ENCODE measurements at places on chromosomes 6 and 20.
A peak's percentile ranks its signal among the peaks of the same experiment; 100 is the strongest.

DNA sequence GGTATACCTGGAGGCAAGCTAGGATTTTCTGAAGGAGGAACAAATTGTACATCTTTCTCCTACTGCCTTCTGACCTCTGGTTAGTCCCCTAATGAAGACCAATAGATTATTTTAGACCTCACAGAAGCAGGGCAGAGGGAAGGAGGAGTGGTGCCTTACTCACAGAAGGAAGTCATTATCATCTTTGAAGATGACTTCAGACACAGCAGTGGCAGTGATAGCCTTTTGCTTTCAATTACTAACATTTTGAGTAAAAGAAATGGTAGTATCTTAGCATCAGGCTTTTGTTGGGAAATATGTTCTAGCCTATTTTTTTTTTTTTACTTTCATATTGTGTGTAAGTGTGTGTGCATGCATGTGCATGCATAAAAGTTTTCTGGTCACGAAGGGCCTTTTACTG, 164.2 kb upstream of the PLN start:
- no peak for DNase-seq

DNA sequence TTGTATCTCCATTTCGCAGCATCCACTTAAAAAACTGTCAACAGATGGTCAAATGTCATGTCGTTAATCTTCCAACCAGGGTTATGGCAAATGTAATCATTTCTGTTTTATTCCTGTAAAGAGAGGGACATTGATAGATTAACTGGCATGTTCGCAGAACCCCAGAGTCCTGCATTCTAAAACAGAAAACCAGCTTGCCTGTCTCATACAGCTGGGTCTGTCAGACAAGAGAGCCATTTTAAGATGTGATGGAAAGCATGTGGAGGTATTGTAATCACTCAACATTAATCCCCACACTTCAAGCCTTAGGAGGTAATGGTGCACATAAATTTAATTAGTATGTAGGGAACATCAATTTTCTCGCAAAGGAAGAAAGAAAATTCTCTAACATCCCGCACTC, 4.4 kb downstream of the SMLR1 start:
- DNase-seq, result no peak

DNA sequence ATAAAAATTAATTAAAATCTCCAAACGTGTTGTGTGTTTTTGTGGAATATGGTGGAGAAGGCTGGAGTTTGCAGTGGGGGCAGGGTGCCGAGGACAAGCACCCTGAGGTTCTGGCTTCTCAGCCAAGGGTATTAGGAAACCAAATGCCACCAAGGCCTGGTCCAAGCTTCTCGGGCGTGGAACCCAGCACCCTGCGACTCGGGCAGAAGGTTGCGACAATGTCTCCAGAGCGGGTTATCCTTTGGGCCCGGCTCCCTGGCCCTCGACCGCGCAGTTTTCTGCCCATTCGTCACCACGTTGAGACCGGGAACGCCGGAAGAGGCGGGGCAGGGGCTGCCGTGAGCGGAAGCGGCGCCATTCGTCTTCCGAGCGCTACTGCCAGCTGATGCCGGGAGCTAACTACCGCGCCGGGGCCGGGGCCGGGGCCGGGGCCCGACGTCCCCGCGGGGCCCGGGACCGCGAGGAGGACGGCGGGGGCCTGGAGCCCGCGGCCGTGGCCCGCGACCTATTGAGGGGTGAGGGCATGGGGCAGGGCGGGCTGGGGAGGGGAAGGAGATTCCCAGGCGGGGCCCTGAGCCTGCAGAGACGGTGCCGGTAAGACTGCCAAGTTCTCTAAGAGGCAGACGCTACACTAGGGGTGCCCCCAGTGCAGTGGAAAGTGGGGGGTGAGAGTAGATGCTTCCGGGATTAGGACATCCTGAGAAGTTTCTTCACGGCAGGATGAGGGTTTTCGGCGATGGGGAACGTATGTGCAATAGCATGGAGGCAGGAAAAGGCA, at the start of gene RRP36:
Gene RRP36, plus strand, starts transcription at position 354 of the 778 bp plus-strand sequence. Its CDS starts 32 bp downstream, at position 386.
- peak; percentile 70 for DNase-seq

DNA sequence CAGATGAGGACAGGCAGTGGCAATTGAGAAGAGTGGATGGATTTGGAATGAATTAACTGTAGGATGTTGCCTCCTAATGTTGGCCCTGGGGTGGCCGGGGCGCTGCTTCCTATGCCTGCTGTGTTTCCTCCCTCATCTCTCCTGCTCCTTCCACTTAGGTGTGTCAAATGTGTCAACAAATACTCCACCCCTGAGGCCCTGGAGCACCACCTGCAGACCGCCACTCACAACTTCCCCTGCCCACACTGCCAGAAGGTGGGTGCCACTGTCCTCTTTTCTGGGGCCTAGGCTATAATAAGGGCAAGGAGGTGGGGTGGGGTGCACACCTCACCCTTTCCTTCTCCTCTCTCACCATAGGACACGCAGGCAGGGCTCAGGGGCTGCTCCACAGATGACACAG, 30.0 kb upstream of the CHMP4B start:
- no peak for DNase-seq

GRCh38 chr6:142914369-142914768, 30.6 kb downstream of the HIVEP2 start:
- no peak for DNase-seq

DNA sequence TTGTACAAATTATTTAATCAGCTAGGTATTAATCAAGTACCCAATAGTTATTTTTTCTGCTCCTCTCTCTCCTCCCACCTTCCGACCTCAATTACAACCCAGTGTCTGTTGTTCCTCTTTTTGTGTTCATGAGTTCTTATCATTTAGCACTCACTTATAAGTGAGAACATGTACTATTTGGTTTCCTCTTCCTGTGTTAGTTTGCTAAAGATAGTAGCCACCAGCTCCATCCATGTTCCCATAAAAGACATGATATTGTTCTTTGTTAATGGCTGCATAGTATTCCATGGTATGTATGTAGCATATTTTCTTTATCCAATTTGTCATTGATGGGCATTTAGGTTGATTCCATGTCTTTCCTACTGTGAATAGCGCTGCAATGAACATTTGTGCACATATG, 652.8 kb upstream of the CITED2 start:
- no peak for DNase-seq

- peak; percentile 47 for DNase-seq
Observed at GRCh38 chr6:32153564-32154513, at the start of gene PPT2. TSS of gene PPT2 (plus strand) at chr6:32154141. CDS start at chr6:32154595, 454 bp downstream.

DNA sequence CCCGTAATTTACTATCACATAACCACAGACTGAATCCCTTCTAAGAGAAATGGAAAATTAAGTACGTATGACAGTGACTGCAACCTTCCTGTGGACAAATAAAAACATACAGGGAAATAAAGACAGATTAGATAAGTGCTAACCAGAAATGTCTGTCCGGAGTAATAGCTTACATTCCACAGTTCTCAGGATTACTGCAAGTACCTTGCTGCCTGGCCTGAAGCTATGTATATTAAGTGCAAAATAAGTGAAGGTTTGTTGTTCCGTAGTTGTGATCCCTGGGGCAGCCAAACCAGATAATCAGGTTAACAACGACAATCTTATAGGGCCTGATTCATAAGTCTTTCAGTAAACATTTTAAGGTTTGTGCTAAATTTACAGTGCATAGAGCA, 2.8 kb downstream of the NEDD9 start:
- DNase-seq, result no peak

DNA sequence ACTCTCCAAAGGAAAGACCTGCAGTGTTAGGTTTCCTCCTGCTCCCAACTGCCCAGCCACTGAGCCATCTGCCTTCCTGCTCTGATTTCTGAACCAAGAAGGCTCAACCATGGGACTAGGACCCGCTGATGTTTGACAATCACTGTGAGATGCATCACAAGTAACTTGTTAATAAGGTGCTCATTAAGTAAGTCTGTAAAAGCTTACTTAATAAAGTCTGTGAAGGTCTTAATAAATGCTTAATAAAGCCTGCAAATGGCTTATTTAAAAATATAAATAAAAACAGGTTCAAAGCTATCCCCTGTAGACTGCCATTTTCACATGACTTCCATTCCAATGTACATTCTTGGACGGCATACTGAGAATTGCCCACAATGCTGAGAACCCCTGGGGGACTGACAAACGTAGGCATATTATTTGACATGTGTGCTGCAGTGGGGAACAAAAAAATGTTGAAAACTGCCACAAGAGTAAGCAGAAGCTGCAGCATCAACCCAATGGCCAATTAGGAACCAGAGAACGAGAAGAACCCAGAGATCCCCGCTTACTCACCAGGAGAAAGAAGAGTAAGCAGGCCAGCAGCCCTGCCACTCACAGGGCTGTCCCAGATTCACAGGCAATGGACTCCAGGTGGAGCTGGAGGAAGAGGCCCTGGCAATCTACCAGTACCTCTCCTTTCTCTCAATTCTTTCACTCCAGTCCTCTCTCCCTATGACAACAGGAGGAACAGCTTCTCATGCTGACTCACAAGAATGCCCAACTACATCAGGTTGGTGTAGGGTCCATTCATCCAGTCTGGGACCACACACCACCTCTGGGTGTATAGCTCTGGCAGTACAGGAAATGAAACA, 19.5 kb downstream of the KIF13A start:
- no peak for DNase-seq

GRCh38 chr6:46949632-46950280, 28.0 kb upstream of the ADGRF5 start:
- no peak for DNase-seq

GRCh38 chr6:5936140-5936539, 70.6 kb downstream of the NRN1 start:
- DNase-seq, result no peak

DNA sequence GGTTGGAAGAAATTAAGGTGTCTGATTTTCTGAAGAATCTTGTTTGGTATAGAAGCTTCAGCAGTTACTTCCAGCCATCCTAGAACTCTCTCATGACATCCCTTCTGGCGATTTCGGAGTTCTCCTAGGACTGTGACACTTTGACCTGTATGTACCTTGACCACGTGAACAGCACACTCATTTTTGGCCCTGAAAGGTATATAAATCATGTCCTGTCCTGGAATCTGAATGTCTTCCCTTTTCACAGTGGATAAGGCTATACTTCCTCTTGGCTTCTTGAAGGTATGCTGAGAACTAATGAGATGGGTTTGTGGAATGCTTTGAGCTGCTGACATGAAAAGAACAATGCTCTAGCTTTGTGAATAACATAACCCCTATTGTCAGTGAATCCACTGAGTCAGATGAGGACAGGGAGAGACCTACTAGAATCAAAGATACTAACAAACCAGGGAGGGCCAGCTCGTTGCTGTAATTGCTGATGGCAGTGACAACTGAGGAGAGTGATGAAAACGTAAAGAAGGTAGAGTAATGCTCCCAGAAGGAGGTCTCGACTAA, 6.0 kb upstream of the ZDHHC14 start:
- DNase-seq, result no peak

- no peak for DNase-seq
Observed at GRCh38 chr6:109000289-109000688, 94.4 kb downstream of the SESN1 start.

GRCh38 chr6:27838058-27838944, 73.9 kb downstream of the OR2B2 start:
- peak; percentile 50 for DNase-seq

DNA sequence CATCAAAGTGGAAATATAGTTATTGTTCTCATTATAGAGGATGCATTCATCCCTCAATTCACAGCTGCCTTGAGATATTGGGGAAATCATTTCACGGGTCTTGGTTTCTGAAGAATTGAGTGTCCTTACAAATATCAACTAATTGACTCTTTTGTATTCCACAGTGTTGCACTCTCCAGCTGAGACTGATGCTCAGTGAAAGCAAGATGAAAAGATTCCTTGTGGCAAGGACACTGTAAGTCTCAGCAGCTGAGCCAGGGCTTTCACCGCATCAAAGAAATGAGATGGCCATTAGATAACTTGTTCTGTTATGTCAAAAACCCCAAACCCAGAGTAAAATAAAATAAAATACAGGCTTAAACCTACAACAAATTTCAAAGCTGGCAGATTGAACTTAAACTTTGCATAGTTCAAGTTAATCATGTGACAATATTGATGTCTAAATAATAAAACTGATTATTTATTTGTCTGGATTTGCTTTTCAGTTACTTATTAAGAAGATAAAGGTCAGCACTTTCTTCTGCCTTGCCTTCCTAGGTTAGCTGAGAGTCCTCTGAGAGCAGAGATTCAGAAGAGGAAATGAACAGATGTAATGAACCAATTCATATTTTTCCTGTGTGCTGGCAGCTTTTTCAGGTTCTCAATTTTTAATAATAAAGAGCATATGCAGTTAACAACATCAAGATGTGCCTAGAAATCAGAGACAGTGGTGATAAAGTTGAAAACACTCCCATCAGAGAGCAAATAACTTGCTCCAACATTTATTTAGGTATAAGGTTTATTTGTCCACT, 82.4 kb upstream of the SMLR1 start:
- DNase-seq, result no peak

GRCh38 chr20:1388741-1389483, 3.9 kb downstream of the FKBP1A start:
- DNase-seq, result no peak

GRCh38 chr20:63210011-63210605, 5.8 kb downstream of the YTHDF1 start:
- DNase-seq, result no peak

DNA sequence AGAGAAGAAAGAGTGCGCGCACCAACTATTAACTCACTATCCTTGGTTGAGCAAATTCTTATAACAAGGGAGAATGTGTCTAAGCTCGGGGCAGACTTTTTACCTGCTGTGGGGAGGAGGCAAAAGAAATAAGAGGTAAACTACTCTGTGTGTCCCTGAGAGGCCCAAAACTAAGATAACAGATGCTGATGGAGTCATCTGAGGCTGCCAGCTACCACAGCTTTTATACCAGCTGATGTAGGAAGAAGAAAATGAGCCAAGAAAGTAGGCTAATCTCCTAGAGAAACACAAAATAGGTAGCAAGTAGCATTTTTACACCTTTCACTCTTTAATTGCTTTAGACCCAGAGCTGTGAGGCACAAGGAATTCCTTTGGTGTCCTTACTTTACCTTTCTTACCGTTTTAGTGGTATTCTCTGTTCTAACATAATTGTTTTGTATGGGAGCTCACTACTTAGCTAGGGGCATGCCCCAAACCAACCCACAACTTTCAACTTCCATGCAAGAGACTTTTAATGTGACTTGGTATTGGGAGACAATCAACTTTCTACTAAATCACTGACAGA, 27.8 kb upstream of the PIM1 start:
- no peak for DNase-seq

GRCh38 chr6:156809034-156809433, 31.9 kb downstream of the ARID1B start:
- no peak for DNase-seq

DNA sequence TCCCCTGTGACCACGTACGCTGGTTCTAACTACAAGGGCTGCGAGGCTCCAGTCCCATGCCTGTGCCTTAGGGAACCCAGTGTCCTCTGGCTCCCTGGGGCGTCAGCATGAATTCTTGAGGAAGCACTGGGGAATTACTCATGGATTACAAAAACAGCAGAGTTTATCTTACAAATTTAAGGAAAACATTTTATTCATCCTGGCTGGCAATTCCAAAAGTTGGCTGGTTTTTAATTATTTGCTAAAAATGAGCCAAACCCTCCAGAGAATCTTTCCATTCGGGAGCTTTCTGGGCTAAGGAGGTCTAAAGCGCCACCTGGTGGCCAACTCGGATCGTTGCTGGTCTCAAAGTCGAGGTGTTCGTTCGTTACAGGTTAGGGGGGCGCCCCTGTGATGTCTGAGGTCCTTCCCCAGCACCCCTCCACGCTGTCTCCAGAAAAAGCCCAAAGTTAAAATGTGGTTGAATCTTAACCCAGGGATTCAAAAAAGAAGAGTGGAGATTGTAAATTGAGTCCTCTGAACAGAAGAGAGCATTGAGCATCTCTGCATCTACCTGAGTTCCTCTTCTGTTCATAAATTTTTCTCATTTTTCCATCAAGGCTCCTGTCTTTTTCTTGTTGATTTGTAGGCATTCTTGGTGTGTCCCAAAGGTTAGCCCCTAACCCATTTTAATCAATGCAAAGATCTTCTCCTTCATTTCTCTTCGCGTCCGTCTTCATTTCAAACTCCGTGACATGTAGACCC, 99.4 kb downstream of the BFSP1 start:
- peak; percentile 32 for DNase-seq

- DNase-seq, result no peak
Observed at GRCh38 chr6:12022953-12023388, 10.9 kb downstream of the HIVEP1 start.

Data from stimulated activated CD4-positive, alpha-beta T cell treated with anti-CD3 and anti-CD28 coated beads, TNF-alpha, amount 100 ng/mL, for 48 hours (primary cell).